ENCODE measurements at places on chromosomes 16 and 17.

GRCh38 chr17:12398441-12399051 lies 267.1 kb upstream of the MYOCD start:
- no peak for DNase-seq

DNA sequence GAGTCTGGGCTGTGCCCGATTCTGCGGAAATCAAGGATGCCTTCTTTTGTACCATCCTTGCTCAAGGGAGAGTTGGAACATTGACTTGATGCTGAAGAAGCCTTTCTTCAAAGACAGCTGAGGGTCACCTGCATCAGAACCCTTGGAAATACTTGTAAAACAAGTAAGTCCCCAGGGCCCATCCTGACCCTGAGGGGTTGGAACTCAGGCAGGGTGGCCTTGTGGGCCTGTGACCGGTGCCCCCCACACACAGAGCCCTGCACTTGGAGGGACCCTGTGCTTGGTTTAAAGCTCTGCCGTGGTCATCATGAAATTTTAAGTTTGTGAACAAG lies 56.9 kb downstream of the WIPI1 start:
- DNase-seq, result no peak

DNA sequence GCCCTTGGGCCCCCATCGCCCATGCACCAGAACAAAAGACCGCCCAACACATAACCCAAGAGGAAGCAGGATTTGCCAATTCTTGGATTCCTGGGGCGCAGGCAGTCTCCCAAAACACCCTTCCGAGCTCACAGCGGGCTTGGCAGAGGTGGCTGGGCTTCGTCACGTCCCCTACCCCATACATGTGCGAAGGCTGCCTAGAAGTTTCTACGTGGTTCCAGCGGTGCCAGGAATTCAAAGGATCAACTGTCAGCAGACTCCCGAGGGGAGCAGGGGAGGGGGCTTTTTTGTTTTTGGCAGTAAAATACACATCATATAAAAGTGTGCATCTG lies 80.8 kb upstream of the PLCG2 start:
- DNase-seq, result no peak

- DNase-seq, result no peak
Observed at GRCh38 chr16:66292241-66292935, 74.1 kb upstream of the CDH5 start.

- DNase-seq, result no peak
Observed at GRCh38 chr17:82021900-82022309, 773 bp downstream of the CENPX start.

GRCh38 chr16:75462806-75463205 lies 1.7 kb downstream of the TMEM170A start:
- DNase-seq, result no peak

DNA sequence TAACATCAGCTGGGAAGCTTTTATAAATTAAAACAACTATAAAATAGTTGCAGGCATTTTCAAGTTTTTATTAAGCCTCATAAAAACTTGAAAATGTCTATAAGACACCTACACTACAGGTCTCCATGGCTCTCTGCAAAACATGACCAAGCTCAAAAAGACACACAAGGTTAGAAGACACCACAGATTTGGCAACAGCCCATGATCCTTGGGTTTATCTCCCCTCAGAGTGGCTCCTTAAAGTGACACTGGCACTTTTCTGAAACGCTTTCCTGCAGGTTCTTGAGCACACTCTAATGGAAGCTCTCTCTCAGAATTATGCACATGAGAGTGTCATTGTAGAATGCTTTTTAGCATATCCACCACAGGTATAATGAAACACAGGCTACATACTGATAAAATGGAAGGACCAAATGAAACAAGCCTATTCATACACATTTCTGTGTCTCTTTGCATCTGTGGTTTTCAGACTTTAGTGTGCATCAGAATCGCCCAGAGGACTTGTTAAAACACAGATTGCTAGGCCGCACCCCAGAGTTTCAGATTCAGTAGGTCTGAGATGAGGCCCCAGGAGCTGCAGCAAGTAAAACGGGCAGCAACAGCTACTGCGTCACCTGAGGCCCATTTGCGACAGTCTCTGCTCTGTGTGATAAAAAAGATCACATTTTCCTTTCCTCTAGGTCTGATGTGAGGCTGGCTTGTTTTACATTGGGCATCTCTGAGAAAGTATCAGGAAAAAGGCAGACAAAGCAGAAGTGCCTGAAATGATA lies 75.0 kb upstream of the WSB1 start:
- DNase-seq, result no peak

- no peak for DNase-seq
Observed at GRCh38 chr17:78944026-78944425, 18.8 kb upstream of the TIMP2 start.

GRCh38 chr17:17420561-17421269 lies 56.1 kb upstream of the MED9 start:
- peak; percentile 98 for DNase-seq

- peak; percentile 50 for DNase-seq
Observed at GRCh38 chr16:1331712-1332617, 1.5 kb upstream of the BAIAP3 start.

DNA sequence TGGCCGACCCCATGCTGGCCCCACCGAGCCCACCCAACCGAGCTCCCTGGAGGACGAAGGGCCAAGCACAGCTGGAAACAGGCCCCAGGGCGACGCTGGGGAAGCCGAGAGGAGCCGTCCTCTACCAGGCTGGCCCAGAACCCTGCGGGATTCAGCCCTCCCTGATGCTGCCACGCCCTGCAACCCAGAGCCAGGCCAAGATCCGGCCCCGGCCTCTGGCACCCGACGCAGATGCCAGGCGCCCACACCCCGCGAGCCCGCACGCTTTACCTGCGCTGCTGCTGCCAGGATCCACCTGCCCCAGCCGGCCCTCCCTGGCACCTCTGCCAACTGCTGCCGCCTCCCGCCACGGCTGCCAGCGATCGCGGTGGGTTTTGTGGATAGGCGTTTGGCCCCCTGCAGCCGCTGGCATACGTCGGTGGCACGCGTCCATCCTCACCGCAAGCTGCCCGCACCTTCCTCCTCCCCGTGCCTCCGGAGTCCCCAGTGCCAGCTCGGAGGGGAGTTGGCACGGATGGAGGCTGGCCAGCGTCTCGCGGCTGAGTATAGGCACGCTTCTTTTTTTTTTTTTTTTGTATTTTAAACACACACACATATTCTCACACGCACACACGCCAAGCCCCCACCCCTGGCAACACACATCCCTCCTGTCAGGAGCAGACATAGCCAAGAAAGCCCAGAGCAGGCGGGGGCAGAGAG lies 41.3 kb upstream of the ACSF3 start:
- DNase-seq, result no peak

GRCh38 chr17:80892019-80892855 lies 99.4 kb upstream of the CHMP6 start:
- DNase-seq, result peak; percentile 84

DNA sequence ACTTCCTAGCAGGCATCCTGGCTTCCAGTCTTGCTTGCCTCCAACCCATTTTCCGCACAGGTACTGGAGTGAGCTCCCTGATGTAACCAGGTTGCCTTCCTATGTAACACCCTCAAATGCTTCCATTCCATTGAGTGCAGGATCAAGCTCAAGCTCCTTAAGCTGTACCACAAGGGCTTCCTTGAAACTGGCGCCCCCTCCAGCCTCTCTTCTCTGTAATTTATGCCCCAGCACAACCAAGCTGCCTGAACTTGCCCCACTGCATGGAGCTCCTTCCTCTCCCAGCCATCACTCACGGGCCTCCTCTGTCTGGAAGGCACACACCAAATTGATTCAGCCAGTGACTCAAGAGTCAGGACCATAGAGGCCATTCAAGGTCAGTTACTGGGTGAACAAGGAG lies 234.8 kb upstream of the RPL38 start:
- DNase-seq, result no peak

DNA sequence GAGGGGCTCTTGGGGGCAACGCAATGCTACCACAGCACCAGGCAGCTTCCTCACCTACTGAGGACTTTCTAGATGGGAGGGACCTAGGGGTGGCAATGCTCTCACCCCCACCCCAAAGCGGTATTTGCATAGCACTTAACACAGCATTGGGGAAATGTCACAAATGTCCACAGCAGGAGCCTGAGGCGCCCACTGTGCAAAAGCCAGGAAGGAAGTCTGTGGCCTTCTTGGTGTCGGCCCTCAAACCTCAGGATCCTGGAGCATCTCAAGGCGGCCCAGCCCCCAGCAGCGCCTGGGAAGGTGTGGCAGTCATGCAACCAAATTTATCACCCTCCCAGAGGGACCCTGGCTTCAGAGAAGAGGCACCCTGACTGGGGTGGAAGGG lies 45.3 kb downstream of the WNT3 start:
- no peak for DNase-seq

GRCh38 chr17:2062571-2063183 lies 7.8 kb downstream of the HIC1 start:
- no peak for DNase-seq

- no peak for DNase-seq
Observed at GRCh38 chr16:29862383-29862883, 593 bp downstream of the CDIPT start.

DNA sequence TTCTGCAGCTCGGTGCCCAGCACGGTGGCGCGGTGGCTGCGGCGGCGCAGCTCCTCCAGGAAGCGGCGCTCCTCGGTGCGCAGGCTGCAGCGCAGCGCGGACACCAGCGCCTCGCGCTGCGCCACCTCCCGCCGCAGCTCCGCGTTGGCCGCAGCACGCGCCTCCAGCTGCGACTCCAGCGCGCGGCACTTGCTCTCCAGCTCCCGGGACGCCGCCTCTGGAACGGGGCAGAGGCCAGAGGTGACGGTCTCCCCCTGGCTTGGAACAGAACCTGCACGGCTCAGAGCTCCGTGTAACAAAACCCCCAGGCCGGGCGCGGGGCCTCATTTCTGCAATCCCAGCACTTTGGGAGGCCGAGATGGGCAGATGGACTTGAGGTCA lies 13.2 kb upstream of the CLUH start:
- DNase-seq, result no peak

DNA sequence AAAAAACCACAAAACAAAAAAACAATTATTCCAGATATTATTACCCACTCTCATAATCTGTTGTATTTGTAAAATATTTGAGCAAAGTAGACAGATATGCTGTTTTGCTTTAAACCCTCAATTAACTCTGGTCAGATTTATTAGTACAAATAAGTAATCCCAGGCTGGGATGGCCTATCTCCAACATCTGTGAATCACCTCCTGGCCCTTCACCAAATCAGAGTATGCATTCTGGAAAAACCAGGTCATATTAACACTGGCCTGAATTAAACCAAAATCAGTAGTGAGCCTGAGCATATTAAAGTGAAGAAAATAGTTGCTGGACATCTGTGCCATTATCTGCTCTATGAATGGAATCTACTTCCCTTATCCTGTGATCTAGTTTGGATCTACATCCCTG lies 41.0 kb downstream of the STAT3 start:
- peak; percentile 81 for DNase-seq

GRCh38 chr17:59702304-59702703 lies 4.9 kb downstream of the PTRH2 start:
- no peak for DNase-seq

Data from fibroblast of gingiva (primary cell).